A549 treated with Mapracorat at 1 μM for 4 hours (cell line): ENCODE measurements at places on chromosomes 12 and 14. TPM values are rescaled to one million over a fixed set of nuclear protein-coding genes. Genes with fewer than 3 reads are reported as not detected.

Gene OR4Q2
- not detected in 5 replicates for total RNA-seq

Gene HCAR2
- total RNA-seq: 0.07 to 0.11 TPM (median 0.09 TPM) in 4 of 5 replicates, not detected in the other

Gene GPR162
- 0.23 to 0.53 TPM (median 0.45 TPM) in 5 replicates for total RNA-seq

Gene NFE2
- total RNA-seq: 0.07 TPM in 1 of 5 replicates, not detected in the others

Gene NKX2-8
- total RNA-seq: 1.8 to 4.6 TPM (median 3.2 TPM) in 5 replicates

Gene CEP170B
- 16.6 to 29.4 TPM (median 25.2 TPM) in 5 replicates for total RNA-seq

Gene LBHD2
- 0.21 to 0.56 TPM (median 0.26 TPM) in 4 of 5 replicates, not detected in the other for total RNA-seq

Gene RNFT2
- total RNA-seq: 1.9 to 3.5 TPM (median 2.3 TPM) in 5 replicates

Gene SIX6
- total RNA-seq: not detected in 5 replicates

Gene SLC5A8
- total RNA-seq: not detected in 5 replicates

Gene ANKRD33
- total RNA-seq: not detected in 5 replicates

Gene STON2
- total RNA-seq: 1.3 to 1.8 TPM (median 1.5 TPM) in 5 replicates

Gene VSX2
- not detected in 5 replicates for total RNA-seq

Gene INSM2
- 0.06 to 0.12 TPM (median 0.08 TPM) in 3 of 5 replicates, not detected in the others for total RNA-seq

Gene RNASE7
- not detected in 5 replicates for total RNA-seq

Gene TNFRSF1A
- total RNA-seq: 409 to 630 TPM (median 493 TPM) in 5 replicates

Gene SPRING1
- 15.5 to 30.5 TPM (median 23.4 TPM) in 5 replicates for total RNA-seq

Gene SLCO1B1
- total RNA-seq: 0.34 to 0.65 TPM (median 0.39 TPM) in 5 replicates

Gene IL22
- total RNA-seq: not detected in 5 replicates

Gene RNASE3
- not detected in 5 replicates for total RNA-seq

Gene AQP6
- total RNA-seq: 0.11 TPM in 1 of 5 replicates, not detected in the others

Gene KLRF1
- not detected in 5 replicates for total RNA-seq

Gene TMEM30B
- total RNA-seq: 0.17 to 0.81 TPM (median 0.25 TPM) in 5 replicates

Gene NTN4
- 37.4 to 48.9 TPM (median 40.4 TPM) in 5 replicates for total RNA-seq

Gene SPX
- total RNA-seq: 2.8 to 4.0 TPM (median 3.3 TPM) in 5 replicates

Gene IGF1
- total RNA-seq: 0.08 TPM in 1 of 5 replicates, not detected in the others

Gene PLBD1
- total RNA-seq: 4.0 to 7.4 TPM (median 5.0 TPM) in 5 replicates

Gene SLC25A47
- total RNA-seq: not detected in 5 replicates

Gene CLEC1B
- not detected in 5 replicates for total RNA-seq

Gene LMO3
- not detected in 5 replicates for total RNA-seq

Gene DDX55
- 27.6 to 31.7 TPM (median 30.1 TPM) in 5 replicates for total RNA-seq

Gene SLC2A14
- total RNA-seq: 0.07 to 0.36 TPM (median 0.14 TPM) in 5 replicates

Gene KRT78
- 0.10 to 0.31 TPM (median 0.15 TPM) in 3 of 5 replicates, not detected in the others for total RNA-seq

Gene RIC8B
- total RNA-seq: 7.9 to 11.0 TPM (median 8.8 TPM) in 5 replicates

Gene EIF2S3B
- 0.52 to 0.93 TPM (median 0.74 TPM) in 5 replicates for total RNA-seq
